Activated CD4-positive, CD25-positive, alpha-beta regulatory T cell treated with anti-CD3 and anti-CD28 coated beads, Interleukin-2, amount 50 U/mL, for 72 hours (primary cell): ENCODE measurements at places on chromosomes 2 and 18.

GRCh38 chr2:230910546-230911177 lies 14.4 kb downstream of the GPR55 start:
- no peak for DNase-seq

GRCh38 chr2:71426721-71427120 lies 26.6 kb upstream of the DYSF start:
- no peak for DNase-seq

DNA sequence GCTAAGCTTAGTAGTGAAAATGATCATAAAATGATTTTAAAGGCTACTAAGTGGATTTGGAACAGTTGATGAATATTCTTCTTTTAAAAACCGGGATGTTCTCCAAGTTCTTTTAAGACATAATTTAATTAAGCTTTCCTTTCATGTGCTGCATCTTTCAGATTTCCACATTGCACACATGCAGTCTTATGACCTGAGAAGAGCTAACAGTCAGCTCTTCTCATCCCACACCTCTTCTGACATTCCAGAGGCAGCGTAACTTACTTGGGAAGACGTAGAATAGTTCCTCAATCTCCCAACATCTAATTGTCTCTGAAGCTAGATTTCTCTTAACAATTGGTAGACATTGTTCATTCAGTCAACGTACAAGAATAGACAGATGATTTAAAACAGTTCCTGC lies 181.8 kb downstream of the SP3 start:
- no peak for DNase-seq

GRCh38 chr2:136065384-136065783 lies 52.6 kb downstream of the CXCR4 start:
- DNase-seq = no peak

DNA sequence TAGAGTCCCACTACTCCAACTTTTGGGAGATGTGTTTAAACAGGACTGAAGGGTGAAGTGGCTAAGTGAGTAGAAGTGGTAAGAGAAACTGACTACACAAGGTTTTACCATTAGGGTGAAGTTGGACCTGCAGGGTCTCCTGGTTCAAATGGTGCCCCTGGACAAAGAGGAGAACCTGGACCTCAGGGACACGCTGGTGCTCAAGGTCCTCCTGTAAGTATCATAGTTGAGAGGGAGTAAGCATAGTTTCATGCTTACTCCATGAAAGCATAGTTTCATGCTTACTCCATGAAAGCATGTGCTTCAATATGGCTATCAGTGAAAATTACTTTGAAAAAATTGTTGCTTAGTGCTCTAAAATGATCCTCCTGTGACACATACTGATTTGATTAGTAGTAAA lies 19.1 kb downstream of the COL3A1 start:
- no peak for DNase-seq

- DNase-seq = no peak
These were observed 124.8 kb downstream of the COL6A3 start for GRCh38 chr2:237289139-237289538.

- DNase-seq = no peak
These were observed 1908.4 kb upstream of the PIK3C3 start for GRCh38 chr18:40046596-40046995.
